ENCODE measurements at places on chromosomes 2 and 18.
A peak's percentile ranks its signal among the peaks of the same experiment; 100 is the strongest.

DNA sequence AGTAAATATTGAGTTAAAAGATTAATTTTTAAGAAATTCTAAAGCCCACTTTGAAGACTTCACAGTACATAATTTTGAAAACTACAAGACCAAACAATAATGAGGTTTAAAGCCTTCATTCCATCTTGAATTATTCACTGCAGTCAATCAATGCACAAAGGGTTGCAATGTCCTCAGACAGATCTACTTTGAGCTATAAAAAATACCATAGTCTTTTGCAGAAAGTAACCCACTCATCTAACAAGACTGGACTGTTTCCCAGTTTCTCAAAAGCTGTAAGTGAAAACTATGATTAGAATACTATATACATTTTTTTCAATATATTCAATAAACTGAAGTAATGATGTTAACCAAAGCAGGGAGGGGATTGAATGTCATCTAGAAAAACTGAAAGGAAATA, 10.2 kb upstream of the RBM43 start:
- no peak for DNase-seq

GRCh38 chr2:95670167-95670566, 78.4 kb downstream of the TRIM43 start:
- no peak for DNase-seq

GRCh38 chr2:186995092-186995491, 146.1 kb upstream of the ZSWIM2 start:
- DNase-seq, result no peak

- DNase-seq, result no peak
Observed at GRCh38 chr18:305003-305501, 37.2 kb upstream of the THOC1 start.

GRCh38 chr2:11701751-11702301, 31.8 kb upstream of the NTSR2 start:
- peak; percentile 67 for DNase-seq

DNA sequence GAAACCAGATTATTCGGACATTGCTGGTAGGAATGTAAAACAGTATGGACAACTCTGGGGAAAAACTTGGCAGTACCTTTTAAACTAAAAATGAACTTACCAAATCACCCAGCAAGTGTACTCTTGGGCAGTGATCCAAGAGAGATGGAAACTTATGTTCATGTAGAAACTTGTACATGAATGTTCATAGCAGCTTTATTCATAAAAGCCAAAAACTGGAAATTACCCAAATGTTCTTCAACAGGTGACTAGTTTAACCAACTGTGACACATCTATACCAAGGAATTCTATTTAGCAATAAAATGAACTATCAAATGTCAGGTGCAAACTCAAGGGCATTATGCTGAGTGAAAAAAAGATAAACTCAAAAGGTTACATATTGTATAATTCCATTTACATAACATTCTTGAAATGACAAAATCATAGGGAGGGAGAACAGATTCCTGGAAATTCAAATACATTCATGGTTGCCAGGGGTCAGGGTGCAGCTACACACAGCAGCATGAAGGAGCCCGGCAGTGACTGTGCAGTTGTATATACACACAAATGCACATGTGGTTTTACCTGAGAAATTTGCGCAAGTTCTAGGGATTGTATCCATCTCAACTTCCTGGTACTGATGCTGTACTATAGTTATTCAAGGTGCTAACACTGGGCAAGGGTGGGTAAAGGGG, 3.5 kb upstream of the RNU4ATAC start:
- no peak for DNase-seq

DNA sequence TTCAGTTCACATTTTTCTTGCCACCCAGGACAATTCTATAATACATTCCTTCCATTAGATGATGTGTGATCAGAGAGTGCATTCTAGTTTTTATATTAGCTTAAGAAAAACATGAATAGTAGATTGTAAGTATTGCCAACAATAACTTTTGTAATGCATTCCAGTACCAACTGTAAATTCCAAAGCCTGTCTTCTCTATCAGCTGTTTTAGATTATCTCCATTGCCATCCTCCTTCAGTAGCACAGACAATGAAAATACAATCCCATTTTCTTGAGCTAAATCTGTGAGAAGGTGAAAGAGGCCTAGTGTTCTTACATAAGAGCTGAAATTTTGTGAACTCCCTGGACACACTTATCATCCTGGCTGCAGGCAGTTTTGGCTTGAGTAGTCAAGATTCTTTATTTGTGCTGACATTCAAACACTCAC, 103.9 kb downstream of the CCBE1 start:
- DNase-seq, result no peak

DNA sequence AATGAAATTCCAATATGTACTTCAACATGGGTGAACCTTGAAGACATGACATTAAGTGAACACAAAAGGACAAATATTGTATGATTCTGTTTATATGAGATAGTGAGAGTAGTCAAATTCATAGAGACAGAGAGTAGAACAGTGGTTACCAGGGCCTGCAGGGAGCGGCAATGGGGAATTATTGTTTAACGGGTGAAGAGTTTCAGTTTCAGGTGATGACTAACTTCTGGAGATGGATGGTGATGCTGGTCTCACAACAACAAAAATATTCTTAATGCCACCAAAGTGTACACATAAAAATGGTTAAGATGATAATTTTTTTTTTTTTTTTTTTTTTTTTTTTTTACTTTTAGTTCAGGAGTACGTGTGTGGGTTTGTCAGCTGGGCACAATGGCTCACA, 109.4 kb upstream of the TMEM200C start:
- DNase-seq, result no peak

DNA sequence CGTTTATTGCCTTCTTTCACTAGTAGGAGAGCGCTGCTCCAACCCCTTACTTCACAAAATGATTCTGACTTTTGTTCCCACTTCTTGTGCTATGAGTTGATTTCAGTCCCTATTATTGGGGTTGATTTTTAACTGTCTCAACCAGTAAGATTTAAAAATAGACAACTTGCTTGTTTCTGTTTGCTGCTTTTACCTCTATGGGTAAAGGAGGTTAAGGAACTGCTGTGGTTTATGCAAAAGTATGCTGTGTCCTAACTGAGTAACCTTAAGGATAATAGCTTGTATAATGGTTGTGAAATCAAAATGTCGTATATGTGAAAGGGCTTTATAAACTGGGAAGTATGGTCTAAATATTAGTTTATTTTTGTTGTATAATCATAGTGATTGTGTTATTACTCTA, 22.6 kb downstream of the ALMS1 start:
- no peak for DNase-seq

GRCh38 chr2:8346706-8347430, 335.0 kb upstream of the ID2 start:
- no peak for DNase-seq

DNA sequence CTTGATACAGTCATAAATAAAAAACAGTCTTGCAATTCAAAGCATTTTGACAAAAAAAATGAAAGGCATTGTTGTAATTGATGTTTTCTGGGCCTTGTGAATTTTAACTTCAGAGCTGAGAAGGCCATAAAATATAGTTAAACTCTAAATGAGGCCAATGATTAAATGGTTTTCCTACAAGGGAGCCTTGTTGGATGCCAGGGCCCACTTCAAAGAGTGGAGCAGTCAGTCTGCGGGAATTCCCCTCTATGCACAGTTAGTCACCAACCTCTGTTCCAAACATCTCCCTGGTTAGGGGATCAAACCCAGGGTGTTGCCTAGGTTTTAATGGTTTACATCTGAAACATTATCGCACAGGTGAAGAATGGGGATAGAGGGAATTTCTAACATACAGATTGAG, 143.4 kb downstream of the NCKAP5 start:
- no peak for DNase-seq

GRCh38 chr2:86352137-86352726, 14.8 kb upstream of the REEP1 start:
- no peak for DNase-seq

DNA sequence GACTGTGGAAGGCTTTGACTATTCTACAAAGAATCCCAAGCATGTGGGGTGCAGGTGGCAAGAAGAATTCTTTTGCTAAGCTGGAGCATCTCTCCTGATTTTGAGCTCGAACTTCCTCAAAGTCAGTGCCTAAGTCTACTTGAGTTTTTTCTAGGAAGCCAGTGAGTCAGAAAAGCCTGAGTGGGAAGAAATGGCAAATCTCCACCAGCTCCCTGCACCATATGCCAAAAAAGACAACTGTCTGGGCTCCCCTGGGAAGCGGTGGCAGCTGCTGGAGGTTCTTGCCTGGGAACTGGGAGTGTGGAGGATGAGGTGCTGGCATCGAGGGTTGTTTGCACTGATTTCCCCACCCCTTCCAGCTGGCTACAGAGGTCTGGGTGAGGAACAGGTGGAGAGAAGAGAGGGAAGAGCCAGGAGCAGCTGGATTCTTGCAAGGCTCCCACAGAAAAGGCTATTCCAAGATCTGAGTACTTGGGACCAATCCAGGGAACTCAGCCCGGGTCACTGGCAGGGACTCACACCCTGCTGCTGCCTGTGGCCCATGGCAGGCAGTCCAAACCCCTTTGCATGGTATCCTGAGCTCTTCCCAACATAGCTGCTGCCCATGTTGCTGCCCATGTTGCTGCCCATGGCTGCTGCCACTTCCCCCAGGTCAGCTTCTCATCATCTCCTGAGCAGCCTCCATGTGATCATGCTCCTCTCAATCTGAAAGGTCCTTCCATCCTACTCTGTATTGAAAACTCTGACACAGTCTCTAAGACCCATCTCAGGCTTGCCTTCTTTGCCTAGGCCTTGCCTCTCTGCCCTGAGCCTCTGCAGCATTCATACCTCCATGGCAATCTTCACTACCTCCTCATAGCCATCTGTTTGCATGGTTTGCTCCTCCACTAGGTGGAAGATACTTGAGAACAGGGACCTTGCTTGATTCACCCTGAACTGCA, 128.3 kb upstream of the SPATS2L start:
- no peak for DNase-seq

- no peak for DNase-seq
Observed at GRCh38 chr2:12397854-12398253, 318.9 kb upstream of the TRIB2 start.

All from upper lobe of left lung (tissue), 6 donors.